ENCODE measurements at places on chromosomes 1 and 21.

GRCh38 chr21:43697758-43698643, 20.9 kb upstream of the PDXK start:
- DNase-seq: no peak

GRCh38 chr1:197696372-197696771, 78.9 kb downstream of the DENND1B start:
- DNase-seq: no peak

GRCh38 chr1:228344631-228345072, 62.0 kb downstream of the TRIM11 start:
- DNase-seq: peak; percentile 75

- no peak for DNase-seq
These were observed 9.1 kb upstream of the CDK18 start for GRCh38 chr1:205495237-205495823.

- no peak for DNase-seq
These were observed 9.7 kb downstream of the SELE start for GRCh38 chr1:169724168-169724567.

GRCh38 chr1:79322511-79323027, 316.0 kb upstream of the ADGRL4 start:
- no peak for DNase-seq

GRCh38 chr1:106080608-106081325, 975.7 kb upstream of the PRMT6 start:
- no peak for DNase-seq

GRCh38 chr21:36347278-36347961, 27.4 kb downstream of the MORC3 start:
- no peak for DNase-seq

GRCh38 chr1:117365350-117366176, 1.7 kb upstream of the MAN1A2 start:
- no peak for DNase-seq

DNA sequence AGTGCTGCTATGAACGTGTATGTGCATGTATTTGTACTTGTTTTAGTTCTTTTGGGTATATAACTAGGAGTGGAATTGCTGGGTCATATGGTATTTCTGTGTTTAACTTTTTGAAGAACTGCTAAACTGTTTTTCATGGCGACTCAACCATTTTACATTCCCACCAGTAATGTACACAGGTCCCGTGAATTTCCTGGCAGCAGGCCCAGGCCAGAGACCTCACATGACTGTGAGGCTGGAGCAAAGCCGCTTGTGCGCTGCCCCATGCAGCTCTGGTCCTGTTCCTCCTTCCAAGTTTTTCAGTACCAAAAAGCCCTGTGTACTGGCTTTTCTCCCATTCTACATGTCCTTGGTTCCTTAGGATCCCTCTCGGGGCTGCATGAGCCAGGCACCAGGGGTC, 29.6 kb downstream of the ACOT11 start:
- DNase-seq: peak; percentile 66

- DNase-seq: peak; percentile 37
These were observed 17.0 kb downstream of the CLIC4 start for GRCh38 chr1:24762133-24762676.

DNA sequence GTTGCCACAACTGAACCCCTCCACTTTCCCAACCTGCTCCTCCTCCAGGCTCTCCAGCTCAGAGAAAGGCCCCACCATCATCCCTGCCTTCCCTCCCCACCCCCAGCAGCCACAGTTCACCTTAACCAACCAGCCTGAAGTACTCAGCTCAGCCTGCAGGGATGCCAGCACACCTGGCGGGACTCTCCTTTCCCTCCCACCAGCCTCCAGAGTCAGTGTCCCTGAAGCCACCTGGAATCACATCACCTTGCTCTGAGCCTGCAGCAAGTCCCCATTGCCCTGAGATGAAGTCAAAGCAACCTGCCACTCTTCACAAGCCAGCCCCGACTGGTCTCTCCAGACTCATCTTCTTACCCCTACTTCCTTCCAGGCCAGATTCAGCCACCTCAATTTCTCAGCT, 26.2 kb upstream of the ZC3H12A start:
- DNase-seq: no peak

DNA sequence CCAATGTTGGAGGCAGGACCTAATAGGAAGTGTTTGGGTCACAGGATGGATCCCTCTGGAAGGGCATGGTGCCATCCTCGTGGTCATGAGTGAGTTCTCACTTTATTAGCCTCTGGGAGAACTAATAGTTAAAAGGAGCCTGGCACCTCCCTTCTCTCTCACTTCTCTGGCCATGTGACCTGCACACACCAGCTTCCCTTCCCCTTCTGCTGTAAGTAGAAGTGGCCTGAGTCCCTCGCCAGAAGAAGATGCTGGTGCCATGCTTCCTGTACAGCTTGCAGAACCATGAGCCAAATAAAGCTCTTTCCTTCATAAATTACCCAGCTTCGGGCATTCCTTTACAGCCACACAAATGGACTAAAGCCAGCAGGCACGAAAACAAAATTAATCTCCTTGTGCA, 23.6 kb downstream of the ACOT7 start:
- no peak for DNase-seq

- no peak for DNase-seq
These were observed 57.5 kb downstream of the RGS2 start for GRCh38 chr1:192866241-192866868.

- DNase-seq: no peak
These were observed 95.0 kb downstream of the PTPRU start for GRCh38 chr1:29331309-29331708.

GRCh38 chr21:41011951-41012366, 156.0 kb upstream of the BACE2 start:
- no peak for DNase-seq

DNA sequence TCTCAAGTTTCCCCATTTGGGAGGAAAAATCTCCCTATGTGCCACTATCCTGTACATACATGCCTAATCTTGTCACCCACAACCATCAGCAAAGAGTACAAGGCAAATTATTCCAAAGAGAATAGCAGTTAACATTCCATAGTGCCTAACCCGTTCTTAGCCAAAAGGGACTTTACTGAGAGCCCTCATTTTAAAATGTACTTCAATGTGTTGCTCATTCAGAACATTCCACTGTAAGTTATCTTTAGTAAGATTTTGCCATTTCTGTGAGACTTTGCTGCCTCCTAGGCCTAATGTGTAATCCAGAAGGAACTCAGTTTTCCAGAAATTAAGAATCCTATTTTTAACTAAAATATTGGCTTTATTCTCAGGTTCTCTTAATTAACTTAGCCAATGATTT, 11.3 kb upstream of the MRPL55 start:
- no peak for DNase-seq

GRCh38 chr1:172254521-172255222, 165.8 kb upstream of the C1orf105 start:
- DNase-seq: peak; percentile 81

DNA sequence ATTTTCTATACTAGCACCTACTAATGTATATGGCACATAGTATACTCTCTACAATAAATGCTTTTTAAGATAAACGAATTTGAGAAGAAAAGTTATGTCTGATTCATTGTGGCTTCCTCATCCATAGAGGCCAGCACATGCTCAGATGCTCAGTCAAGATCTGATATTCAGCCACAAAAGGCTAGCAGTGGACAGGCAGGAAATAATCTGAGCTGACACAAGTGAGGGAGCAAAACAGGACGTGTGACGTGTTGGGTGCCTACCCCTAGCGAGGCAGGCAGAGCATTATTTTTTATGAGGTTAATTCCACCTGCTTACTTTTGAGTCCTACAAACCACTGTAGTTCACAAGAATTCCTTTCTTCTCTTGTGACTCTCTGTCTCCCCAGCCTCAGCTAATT, 550.9 kb downstream of the SMYD3 start:
- DNase-seq: no peak

DNA sequence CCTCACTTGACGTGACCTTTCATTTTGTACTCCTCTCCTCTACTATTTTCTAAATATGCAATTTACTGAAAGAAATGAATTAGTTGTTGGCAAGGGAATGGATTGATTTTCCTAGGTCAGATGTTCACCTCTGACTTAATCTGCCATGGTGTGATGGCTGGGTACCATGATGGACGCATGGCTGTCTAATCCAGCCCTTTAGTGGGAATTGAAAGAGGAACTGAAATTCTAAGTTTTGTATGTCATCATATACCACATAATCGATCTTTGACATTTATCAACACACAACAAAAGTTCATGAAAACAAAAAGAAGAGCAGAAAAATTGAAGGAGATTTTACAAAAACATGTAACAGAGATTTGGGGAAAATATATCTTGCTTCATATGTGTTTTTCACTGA, 331.3 kb upstream of the SNX7 start:
- DNase-seq: no peak
